ENCODE measurements at places on chromosomes 13 and 19.

GRCh38 chr13:72473321-72473720 is 254.1 kb downstream of the MZT1 start:
- DNase-seq: no peak

- DNase-seq: no peak
These were observed 276.0 kb downstream of the COG6 start for GRCh38 chr13:39931505-39931904.

- DNase-seq: no peak
These were observed 74.6 kb upstream of the NPAS1 start for GRCh38 chr19:46944918-46945628.

DNA sequence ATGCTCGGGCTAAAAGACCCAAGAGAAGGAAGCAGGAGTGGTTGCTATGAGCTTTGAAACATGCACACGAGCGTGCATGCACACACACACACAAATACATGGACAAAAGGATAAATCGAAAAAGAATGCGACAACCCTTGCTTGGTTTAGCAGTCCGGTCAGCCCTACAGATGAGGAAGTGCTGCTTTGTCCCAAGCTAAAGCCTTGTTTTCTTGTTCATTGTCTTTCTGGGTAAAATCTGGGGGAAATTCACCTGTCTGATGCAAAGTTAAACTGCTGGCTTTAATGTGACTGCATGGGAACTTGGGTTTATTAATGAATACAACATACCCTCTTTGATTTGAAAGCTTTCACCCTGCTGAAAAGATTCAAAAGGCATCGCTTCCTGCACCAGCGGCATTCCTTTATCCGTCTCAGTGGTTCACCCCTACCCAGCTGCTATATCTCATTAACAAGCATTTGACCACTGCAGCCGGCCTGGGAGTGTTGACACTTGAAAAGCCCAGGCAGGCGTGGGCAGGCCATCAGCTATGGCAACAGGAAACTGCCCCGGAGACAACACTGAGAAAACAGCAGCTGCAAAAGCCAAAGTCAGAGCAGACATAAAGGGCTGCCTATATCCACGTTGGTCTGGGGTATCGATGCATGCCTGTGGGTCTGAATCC is 301.7 kb downstream of the NDFIP2 start:
- DNase-seq: no peak

DNA sequence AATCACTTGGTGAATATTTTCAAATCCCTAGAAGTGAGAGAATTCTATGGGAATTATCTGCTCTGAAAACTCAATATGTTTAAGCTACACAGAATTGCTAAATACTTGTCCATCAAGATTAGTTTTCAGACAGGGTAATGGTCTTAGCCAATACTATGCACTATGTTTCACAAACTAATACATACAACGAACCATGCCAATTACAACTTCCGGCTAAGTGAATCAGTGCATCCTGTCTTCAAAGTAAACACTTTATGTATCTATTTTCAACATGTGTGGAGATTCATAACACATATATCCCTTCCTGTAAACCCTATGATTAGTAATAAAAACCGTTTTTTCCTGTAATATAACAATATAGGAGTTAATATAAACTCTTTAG is 181.5 kb downstream of the POSTN start:
- no peak for DNase-seq

- DNase-seq: no peak
These were observed 198.1 kb downstream of the VWA8 start for GRCh38 chr13:41762796-41763195.

DNA sequence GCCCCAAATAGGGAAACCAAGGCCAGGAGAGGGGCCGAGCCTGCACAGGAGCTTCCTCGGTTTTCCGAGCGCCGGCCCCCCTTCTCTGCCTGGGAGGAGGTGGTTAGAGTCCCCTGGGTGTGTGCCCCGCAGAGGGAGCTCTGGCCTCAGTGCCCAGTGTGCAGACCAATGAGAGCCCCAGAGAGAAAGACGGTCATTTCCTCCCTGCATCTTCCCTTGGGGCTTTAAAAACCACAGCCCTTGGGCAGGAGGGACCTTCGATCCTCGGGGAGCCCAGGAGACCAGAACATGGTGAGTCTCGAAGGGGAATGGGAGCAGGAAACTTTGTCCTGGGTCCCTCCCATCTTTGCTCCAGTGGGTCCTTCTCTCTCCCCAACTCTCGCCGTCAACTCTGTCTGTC is at the start of gene C5AR1:
C5AR1 (plus strand) TSS at position 254 of the 400 bp plus-strand sequence; CDS start at position 289, 35 bp downstream.
- DNase-seq: no peak

DNA sequence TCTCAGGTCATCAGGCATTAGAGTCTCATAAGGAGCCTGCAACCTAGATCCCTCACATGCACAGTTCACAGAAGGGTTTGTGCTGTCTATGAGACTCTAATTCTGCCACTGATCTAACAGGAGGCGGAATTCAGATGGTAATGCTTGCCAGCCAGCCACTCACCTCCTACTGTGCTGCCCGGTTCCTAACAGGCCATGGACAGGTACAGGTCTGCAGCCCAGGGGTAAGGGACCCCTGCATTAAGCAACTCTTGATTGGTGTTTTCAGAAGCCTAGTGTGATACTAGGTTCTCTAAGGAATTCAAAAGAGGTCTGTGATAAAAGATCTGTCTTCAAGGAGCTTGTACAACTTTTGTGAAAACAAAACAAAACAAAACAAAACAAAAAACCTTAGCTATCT is 31.1 kb downstream of the CAB39L start:
- no peak for DNase-seq

DNA sequence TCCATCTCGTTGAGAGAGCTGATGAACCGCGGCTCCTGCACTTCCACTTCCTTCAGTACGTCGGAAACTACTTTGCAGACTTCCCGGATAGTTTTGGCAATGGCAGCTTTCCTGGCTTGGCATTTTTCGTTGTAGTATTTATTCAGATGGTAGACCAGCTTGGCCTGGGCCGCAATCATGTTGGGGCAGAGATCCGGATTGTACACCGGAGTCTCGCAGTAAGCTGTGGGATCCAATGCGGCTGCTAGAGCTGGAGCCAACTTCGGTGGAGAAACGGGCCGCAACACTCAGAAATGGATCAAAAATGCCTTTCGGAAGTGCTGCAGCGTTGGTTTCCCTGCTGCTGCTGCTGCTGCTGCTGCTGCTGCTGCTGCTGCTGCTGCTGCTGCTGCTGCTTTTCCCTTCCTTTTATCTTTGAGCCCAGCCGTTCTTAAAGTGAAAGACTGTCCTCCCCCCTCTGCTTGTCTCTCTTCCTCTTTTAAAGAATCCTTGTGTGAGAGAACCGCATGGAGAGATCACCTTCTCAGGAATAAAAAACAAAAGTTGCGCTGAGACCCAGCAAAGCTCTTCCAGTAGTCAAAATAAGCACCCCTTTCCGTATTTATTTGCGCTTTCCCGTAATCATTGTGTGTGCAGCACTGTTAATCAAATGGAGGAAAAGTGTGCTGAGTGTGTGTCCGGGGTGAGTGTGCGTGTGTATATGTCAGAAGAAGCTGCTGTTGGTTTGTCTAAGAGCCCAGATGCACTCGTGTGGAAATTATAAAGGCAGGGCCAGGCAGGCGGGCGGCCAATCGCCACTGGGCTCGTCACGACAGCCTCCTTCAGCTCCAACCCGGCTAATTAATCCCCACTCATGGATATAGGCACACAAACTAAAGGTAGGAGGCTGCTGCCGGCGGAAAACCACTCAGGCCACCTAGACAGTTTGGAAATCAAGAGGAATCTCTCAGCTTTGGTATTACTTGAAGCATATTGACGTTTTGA is at the start of gene MAB21L1:
MAB21L1 (minus strand) TSS at position 730 of the 984 bp plus-strand sequence; CDS start at position 179, 551 bp downstream.
- no peak for DNase-seq

DNA sequence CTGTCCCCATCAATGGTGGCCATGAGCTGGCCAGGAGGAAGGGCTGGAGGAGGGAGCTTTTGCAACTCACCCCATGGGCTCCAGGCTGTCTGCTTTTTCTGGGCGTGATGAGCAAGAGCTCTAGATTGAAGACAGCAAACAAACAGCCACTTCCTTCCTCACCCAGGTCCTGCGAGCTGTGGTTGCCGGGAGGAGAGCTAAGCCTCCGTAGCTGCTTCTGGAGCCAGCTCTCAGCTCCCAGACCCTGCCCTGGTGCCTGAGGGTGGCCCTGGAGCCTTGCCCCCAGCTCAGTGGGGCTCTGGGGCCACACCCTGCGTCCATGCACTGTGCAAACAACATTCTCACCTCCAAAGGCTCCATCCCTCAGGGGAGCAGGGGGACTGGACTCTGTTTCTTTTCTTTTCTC is 6.2 kb downstream of the MYO1F start:
- no peak for DNase-seq

DNA sequence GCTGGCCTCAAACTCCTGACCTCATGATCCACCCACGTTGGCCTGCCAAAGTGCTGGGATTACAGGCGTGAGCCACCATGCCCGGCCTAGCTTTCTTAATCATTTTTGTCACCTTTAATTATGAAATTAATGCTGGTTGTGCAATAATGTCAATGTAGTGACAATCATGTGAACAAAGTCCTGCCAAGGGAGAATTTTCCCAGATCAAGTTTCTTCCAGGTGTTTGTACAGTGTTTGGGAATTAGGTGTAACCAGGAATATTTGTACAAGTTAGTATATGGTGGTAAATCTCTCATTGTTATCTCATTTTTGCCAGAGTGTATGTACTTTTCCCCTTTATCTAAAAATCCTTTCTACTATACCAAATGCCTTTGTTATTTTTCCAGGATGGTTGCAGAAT is 171.1 kb downstream of the UGGT2 start:
- DNase-seq: no peak

DNA sequence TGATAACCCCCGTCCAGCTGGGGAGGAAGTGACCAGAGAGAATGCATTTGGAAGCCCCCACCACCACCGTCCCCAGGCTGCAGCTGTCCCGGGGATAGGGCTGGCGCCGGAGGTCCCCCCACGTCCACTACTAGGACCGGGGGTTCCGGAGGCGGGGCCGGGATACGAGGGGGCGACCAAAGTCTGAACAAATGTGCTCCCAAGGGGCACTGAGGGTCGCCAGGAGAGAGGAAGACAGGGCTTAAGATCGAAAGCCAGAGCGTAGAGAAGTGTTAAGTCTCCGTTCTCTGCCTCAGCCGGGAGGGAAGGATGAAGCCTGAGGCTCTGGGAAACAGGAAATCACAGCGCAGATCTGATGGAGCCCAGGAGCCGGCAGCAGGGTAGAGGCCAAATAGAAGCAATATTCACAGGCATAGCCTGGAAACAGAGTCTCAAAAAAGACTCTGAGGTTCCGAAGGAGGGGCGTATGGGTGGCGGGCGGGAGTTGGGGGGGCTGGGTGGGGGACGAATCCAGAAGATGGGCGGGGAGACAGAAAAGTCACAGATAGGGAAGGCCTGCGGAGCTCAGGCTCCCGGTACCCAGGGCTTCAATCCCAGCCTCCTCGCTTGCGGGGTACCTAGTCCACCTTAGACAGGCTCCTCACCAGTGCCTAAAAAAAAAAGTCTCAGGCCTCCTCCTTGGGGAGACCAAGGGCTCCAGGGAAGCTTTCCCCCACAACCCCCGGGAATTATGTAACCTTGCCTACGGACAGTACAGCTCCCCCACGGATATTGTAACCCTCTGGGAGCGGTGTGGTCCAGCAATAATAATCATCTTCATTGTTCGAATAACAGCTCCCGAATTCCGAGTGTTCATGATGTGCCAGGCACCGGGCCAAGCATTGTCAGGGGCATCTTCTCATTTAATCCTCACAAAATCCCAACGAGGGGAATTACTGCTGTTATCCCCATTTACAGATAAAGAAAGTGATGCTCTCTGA is 1.1 kb upstream of the ERF start:
- no peak for DNase-seq

GRCh38 chr19:8831373-8831772 is 731 bp downstream of the ZNF558 start:
- no peak for DNase-seq
